ENCODE measurements at places on chromosomes 2 and 18.

DNA sequence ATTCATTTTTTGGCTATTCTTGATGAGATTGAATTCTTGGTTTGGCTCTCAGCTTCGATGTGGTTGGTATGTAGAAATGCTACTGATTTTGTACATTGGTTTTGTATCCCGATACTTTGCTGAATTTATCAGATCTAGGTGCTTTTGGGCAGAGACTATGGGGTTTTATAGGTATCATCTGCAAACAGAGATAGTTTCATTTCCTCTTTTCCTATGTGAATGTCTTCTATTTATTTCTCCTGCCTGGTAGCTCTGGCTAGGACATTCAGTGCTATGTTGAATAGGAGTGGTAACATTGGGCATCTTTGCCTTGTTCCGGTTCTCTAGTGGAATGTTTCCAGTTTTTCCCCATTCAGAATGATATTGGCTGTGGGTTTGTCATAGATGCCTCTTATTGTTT lies 5.5 kb upstream of the TACR1 start:
- DNase-seq, result no peak

GRCh38 chr2:9205963-9206948 lies at the start of gene ASAP2:
TSS of gene ASAP2 (plus strand) at chr2:9206812. CDS start at chr2:9207105, 293 bp downstream.
- peak; percentile 82 for DNase-seq

- no peak for DNase-seq
Measured at GRCh38 chr2:196466581-196466980, 172.9 kb upstream of the CCDC150 start.

- no peak for DNase-seq
Measured at GRCh38 chr2:28539118-28539541, 43.3 kb downstream of the PLB1 start.

GRCh38 chr18:59279722-59280121 lies 6.5 kb upstream of the RAX start:
- no peak for DNase-seq

- DNase-seq, result no peak
Measured at GRCh38 chr2:20013126-20013849, 820 bp upstream of the MATN3 start.

GRCh38 chr18:22439447-22439846 lies 21.7 kb upstream of the CTAGE1 start:
- DNase-seq, result no peak

GRCh38 chr2:156765450-156765849 lies 329.3 kb downstream of the GPD2 start:
- no peak for DNase-seq

DNA sequence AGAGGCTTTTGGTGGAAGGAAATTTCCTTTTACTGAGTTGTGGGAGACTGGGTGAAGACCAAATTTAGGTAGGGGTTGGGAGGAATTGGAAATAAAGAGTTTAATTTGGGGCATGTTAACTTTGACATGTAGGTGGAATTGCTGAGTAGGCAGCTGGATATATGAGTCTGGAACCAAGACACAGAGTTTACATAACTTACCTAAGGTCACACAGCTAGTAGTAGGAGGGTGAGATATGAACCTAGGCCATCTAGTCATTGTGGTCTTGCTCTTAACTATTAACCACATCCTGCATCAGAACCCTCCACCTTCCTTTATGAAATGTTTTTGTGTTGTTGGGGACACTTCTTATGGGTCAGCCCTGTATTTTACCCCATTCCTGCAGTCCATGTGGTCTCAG lies 113.1 kb downstream of the ICOS start:
- no peak for DNase-seq

DNA sequence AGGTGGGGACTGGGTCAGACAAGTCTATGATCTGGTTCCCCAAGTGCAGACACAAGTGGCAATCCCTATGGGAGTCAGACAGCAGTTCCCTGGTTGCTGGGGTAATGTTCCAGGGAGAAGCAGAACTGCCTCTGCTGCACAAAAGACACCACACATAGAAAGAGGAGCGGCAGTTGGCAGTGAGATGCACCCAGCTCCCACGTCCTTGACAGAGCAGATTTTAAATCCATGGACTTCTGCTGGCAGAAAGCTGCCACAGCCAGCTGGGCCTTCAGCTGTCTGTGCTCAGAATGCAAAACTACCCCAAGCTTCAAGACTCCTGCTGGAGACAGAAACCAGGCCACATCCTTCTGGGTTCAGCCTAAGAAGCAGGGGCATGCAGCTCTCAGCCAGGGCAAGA lies 147.2 kb downstream of the ETAA1 start:
- no peak for DNase-seq

DNA sequence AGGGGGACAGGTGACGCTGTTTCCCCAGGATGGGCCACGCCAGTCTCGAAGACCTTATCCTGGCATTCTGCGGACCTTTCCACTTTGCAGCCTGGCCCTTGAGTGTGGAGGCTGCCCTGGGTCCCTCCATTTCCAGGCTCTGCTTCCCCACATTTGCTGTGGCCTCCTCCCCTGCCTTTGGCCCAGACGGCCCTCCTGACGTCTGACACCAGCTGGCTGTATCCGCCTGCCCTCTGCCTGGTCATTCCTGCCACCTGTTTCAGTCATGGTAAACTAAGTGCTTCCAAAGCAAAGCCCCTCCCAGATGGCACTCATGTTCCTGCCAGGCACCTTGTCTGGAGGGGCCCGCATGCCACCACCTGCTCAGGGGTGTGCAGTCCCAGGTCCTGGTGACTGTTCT lies 95.1 kb downstream of the ASB1 start:
- no peak for DNase-seq

- DNase-seq, result no peak
Measured at GRCh38 chr2:189124175-189124574, 55.4 kb downstream of the COL5A2 start.

DNA sequence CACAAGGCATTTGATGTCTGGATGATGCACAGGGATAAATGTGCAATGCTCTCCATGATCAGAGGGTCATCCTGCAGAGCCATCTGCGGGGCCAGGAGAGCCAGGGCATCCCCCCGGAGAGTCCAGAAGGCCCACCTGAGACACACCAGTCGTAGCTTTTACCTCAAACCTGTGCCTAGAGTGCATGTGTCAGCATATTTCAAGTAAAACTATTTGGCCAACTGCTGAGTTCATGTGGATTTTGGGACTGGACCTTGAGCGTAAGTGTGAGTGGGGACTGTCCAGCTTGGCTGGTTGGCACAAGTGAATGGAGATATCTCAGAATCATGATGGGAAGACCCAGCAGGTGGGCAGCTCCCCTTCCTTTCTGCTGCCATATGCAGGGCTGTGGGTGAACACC lies 147.8 kb upstream of the TPO start:
- no peak for DNase-seq

- peak; percentile 18 for DNase-seq
Measured at GRCh38 chr2:130759906-130760753, 4.8 kb downstream of the AMER3 start.

DNA sequence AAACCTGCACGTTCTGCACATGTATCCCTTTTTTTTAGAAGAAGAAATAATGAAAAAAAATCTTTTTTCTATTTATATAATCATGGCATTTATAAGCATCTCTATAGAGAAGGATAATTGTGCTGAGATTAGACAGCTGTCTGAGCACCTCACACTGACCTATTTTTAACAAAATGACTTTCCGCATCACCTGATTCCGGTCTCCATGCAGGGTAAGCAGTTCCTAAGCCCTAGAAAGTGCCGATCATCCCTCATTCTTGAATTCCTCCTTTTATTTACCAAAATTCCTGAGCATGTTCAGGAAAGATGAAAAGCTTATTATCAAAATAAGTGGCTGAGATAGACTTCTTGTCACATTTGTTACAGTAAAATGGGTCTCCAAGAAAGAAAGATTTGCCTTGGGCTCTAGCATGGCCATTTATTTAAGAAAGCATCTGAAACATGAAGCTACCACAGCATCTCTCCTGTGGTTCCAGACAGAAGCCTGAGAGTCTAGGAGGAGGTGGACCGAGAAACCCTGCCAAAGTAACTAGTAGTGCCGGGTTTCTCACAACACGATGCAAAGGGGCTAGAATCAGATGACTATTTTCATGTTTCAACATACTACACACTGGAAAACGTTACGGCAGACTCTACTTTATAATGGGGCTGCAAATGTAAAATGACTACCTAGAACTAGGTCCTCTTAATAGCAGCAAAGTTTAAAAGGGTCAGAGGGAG lies 670 bp downstream of the GKN1 start:
- no peak for DNase-seq

DNA sequence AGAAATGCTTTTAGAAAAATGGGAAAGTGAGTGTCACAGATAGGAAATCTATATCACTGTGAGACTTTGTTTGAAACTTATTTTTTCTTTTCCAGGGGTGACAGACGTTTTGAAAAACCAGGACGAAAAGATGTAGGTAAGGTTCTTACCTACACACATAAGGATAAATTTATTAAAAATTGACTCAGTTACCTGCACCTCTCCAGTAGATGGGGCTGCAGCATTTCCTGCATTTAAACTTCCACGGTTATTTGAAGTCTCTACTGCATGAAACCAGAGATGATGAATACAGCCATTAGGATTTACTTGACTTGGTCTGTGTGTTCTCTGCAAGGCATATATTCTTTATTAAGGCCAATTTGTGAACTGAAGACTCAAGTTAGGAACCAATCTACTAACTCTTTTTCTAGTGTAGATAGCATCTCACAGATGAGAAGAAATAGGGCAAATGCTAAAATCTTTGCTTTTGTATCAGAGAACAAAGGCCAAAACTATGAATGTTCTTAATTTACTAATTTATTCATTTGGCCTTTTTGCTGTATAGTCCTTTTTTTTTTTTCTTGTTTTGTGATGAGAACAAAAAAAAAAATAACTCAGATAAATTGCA lies 15.0 kb downstream of the KCNJ13 start:
- peak; percentile 11 for DNase-seq

DNA sequence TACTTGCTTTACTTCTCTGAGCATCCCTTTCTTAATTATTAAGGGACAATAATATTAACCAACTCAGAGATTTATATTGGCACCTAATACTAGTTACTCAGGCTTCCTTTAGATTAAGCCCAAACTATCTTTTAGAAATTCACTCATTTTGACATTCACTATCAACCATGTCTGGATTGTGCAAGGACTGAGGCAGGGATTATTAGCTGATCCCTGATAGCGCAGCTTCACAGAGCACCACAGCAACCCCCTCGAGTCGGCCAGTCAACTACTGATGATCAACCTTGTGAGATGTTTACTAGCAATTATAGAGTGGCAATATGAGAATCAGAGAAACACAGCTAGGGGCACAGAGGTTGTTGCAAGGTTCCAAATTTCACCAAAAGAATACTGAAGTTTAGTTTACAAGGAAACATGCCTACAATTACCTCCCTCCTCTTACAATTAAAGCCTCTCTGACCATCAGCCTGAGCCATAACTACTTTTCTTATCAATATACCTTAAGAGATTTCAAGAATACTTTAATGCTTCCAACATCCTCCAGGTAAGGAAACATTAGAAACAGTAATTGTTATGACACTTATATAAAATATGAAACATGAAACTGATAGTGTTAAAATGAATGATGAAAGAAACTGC lies 191.6 kb downstream of the TCF4 start:
- DNase-seq, result no peak

GRCh38 chr2:231359948-231360347 lies 35.6 kb upstream of the B3GNT7 start:
- no peak for DNase-seq

DNA sequence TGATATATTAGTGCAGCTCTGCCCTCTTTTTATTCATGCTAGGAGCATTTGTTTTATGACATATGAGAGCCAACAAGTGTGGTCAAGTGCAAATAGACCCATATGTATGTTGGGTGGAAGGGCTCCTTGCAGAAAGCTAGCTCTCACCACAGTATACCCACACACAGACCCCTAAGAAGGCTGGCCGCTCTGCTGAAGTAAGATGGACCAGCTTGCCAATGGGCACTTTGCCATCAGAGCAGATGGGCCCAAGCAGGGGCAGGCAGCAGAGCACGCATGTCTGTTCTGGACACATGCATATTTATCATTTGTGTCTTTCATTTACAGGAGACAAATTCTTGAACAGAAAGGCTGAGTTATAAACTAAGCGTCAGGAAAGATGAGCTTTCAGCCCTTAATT lies 187.5 kb upstream of the DTNA start:
- DNase-seq, result peak; percentile 37

- no peak for DNase-seq
Measured at GRCh38 chr2:129080715-129081476, 762.2 kb upstream of the HS6ST1 start.

DNA sequence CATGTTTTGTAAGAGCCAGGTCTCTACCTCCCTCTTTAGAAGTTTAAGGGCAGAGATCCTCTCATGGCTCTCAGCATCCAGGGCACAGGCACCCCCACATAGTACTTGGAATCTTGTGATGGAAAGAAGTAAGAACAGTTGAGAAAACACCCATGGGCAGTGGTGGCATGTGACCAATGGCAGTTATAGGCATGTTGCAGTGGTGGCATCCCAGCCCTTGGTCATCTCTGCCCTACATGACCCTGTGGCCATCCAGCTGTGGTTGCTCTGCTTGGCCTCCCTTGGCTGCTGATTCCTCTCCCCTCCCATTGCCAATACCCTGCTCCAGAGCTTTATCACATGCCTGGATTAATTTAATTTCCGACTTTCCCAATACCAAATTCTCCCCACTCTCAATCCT lies 13.3 kb upstream of the MSH2 start:
- no peak for DNase-seq

DNA sequence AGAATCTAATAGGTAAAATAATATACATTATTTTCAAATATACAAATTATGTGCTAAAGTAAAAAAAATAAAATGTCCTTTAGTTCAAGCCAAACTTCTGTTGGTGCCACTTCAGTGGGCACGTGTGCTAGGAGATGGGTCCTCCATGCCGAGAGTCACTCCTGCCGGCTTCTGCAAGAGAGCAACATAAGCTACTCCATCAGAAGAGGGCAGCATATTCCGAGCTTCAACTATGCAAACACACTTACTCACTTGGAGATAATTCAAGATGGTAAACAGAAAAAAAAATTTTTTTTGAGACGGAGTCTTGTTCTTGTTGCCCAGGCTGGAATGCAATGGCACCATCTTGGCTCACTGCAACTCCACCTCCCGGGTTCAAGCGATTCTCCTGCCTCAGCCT lies 24.4 kb downstream of the CNOT11 start:
- no peak for DNase-seq

- DNase-seq, result no peak
Measured at GRCh38 chr2:121372721-121373353, 87.8 kb upstream of the TFCP2L1 start.

DNA sequence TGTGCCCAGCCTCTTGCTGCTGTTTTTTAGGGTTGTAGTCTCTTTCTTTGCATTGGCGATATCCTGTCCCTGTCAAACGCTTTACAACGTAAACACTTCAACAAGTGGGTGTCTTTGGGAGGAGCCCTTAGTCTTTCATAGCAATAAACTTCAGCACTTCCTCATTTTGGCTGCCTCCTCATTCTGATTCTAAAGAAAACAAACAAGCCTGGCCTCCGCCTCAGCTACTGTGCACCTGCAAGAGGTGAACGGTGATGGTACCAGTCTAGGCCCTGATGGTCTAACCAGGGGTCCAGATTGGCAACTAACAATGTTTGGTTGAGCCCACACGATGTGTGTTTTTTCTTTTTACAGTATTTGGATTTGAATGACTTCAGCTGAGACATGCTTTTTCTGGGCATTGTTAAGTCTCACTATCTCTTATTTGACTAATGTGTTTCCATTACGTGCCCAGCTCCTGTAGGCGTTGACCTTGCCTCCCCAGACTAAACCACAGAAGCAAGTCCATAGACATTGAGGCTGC lies 53.2 kb upstream of the CUL3 start:
- DNase-seq, result no peak
